ENCODE measurements at places on chromosomes 7 and 10. TPM values are rescaled to one million over a fixed set of nuclear protein-coding genes. Genes with fewer than 3 reads are reported as not detected.

Gene PDK4
- 109 TPM for total RNA-seq

Gene SUN3
- not detected for total RNA-seq

Gene CCL26
- not detected for total RNA-seq

Gene FOXI2
- not detected for total RNA-seq

Gene WNT8B
- total RNA-seq, result not detected

Gene OGDHL
- total RNA-seq, result 60.4 TPM

Gene AZGP1
- total RNA-seq, result 823 TPM

Measured in right lobe of liver (tissue), 6 donors.